ENCODE measurements at places on chromosomes 11 and 22.

GRCh38 chr11:66747480-66747879, 18.5 kb upstream of the SPTBN2 start:
- H3K27ac ChIP-seq, result no peak overlapping the region
- H3K36me3 ChIP-seq, result peaks cover 11% of the 10 kb centered on the region
- H3K27me3 ChIP-seq, result no peaks in the 10 kb centered on the region
- no peak for DNase-seq
- H3K4me1 ChIP-seq, result peaks cover 6% of the 10 kb centered on the region

- H3K4me1 ChIP-seq, result peaks cover 11% of the 10 kb centered on the region
- no peak overlapping the region for H3K4me3 ChIP-seq
- no peak overlapping the region for H3K27ac ChIP-seq
These were observed 10.8 kb downstream of the PRR5L start for GRCh38 chr11:36306888-36307287.

- H3K4me3 ChIP-seq, result peak overlapping the region; percentile 92
- DNase-seq, result no peak
- H3K4me1 ChIP-seq, result peaks cover 34% of the 10 kb centered on the region
- H3K27ac ChIP-seq, result peak overlapping the region; percentile 96
- peaks cover 25% of the 10 kb centered on the region for H3K36me3 ChIP-seq
These were observed 500 bp upstream of the ADSL start for GRCh38 chr22:40345815-40346184.

DNA sequence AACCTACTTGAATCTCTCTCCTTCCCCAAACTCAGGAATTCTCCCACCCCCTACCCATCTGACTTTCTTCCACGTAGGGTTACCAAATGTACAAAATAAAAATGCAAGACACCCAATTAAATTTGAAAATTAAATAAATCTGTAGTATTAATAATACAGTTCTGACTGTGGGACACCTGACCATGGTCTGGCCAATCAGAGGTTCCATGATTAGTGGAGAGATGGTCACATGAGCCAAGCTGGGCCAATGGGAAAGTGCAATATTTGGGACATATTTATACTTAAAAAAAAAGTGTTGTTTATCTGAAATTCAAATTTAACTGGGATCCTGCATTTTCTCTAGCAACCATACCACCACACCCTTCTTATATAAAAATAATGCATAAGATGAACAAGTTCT, 29.8 kb upstream of the ASPHD2 start:
- no peak for DNase-seq
- no peak overlapping the region for H3K27ac ChIP-seq
- H3K4me1 ChIP-seq, result no peaks in the 10 kb centered on the region

DNA sequence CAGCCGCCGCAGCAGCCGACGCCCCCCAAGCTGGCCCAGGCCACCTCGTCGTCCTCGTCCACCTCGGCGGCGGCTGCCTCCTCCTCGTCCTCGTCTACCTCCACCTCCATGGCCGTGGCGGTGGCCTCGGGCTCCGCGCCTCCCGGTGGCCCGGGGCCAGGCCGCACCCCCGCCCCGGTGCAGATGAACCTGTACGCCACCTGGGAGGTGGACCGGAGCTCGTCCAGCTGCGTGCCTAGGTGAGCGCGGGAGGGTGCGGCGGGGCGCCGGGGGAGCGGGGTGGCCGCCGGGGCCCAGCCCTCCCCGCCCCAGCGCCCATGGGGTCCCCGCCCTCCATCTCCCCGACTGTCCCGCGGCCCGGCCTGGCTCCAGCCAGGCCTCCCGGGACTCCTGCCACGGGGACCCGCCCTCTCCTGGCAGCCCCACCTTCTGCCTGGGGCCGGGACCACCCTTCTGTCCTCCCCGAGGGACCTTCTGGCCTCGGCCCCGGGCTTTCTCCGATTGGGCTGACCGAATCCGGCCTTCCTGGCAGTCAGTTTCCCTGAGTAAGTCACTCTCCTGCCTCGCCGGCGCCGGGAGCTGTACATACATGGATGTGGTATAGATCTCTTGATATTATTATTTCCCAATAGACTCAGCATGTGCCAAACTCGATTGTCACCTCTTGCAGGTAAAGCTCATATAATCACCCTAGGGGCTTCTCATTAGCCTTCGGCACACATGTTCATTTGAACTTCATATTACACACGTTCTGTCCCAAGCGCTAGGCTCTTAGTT, 720 bp downstream of the PACS1 start:
- peaks cover 54% of the 10 kb centered on the region for H3K36me3 ChIP-seq
- H3K27ac ChIP-seq, result peak overlapping the region; percentile 93
- peak overlapping the region; percentile 98 for H3K4me3 ChIP-seq
- no peak for DNase-seq
- H3K27me3 ChIP-seq, result no peaks in the 10 kb centered on the region

DNA sequence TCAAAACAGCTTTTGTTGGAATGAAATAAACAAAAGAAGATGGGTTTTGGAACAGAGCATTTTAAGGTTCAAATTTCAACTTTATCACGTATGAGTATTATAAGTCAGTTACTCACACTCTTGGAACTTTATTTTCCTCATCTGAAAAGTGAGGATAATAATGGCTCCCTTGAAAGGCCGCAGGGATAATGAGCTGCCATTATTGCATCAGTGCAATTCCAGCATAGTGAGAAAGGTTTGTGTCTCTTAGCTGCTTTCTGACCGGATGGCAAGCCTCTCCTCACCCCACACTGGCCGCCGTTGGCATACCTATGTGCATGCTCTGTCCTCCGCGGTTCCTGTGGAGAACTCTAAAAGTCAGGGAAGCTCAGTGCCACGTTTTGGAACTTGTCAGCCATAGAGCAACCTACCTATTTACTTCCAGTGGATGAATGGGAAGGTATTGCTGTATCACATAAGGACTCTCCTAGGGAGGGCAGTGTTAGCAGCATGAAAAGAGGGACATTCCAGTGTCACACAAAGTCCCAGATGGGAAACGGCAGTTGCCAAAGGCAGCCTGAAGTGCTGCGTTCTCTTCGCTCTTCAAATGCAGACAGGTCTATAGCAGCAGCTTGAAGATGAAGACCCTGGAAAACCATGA, 368.9 kb downstream of the NTM start:
- no peaks in the 10 kb centered on the region for H3K27me3 ChIP-seq
- DNase-seq, result no peak
- no peak overlapping the region for H3K27ac ChIP-seq
- no peaks in the 10 kb centered on the region for H3K4me1 ChIP-seq

GRCh38 chr22:35479985-35480550, 60.6 kb upstream of the RASD2 start:
- peaks cover 6% of the 10 kb centered on the region for H3K4me1 ChIP-seq
- H3K27ac ChIP-seq, result no peak overlapping the region
- no peak for DNase-seq
- peaks cover 88% of the 10 kb centered on the region for H3K27me3 ChIP-seq

DNA sequence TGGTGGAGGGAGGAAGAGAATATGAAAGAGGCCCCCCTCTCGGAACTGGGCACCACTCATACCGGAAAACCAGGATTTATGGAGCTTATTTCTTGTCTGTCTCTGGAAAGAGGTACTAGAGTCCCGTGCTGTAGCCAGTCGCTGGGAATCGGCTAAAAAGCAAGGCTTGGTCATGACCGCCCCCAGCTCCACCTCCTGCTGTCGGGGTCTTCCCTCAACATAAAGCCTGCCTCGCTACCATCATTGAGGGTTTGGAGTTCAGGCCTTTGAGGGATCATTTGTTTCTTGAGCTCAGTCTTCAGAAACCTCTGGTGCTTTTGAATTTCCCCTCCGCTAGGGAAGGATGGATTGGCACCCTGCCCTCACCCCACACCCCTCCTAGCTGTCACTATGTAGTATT, 97.1 kb downstream of the TSPAN18 start:
- H3K27me3 ChIP-seq, result no peaks in the 10 kb centered on the region
- H3K4me3 ChIP-seq, result no peak overlapping the region
- no peaks in the 10 kb centered on the region for H3K36me3 ChIP-seq
- no peaks in the 10 kb centered on the region for H3K4me1 ChIP-seq

- no peaks in the 10 kb centered on the region for H3K4me1 ChIP-seq
- H3K36me3 ChIP-seq, result peaks cover 17% of the 10 kb centered on the region
- no peak overlapping the region for H3K27ac ChIP-seq
- no peak for DNase-seq
These were observed 11.4 kb downstream of the SLC16A8 start for GRCh38 chr22:38072322-38073149.

DNA sequence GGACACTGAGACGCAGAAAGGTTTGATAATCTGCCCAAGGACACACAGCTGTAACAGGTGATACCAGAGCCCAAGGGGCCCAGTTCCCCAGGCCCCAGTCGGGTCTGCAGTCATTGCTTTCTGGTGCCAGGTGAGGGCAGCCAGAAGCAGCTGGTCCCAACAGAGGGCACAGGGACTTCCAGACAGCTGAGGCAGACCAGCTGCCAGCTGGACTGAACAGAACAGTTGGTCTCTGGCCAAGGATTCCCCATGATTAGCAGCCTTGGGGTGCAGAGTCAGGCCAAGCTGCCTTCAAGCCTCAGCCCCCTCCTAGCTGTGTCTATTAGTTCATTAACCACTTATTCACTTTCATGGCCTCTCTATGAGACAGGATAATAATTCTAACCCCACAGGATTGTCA, 105.6 kb downstream of the RRAS2 start:
- peaks cover 5% of the 10 kb centered on the region for H3K36me3 ChIP-seq
- H3K27ac ChIP-seq, result no peak overlapping the region
- H3K4me1 ChIP-seq, result peaks cover 10% of the 10 kb centered on the region
- no peak overlapping the region for H3K4me3 ChIP-seq

GRCh38 chr11:13258855-13259254, 18.7 kb upstream of the BMAL1 start:
- no peak for DNase-seq
- peaks cover 7% of the 10 kb centered on the region for H3K4me1 ChIP-seq
- H3K4me3 ChIP-seq, result no peak overlapping the region
- H3K27me3 ChIP-seq, result no peaks in the 10 kb centered on the region
- no peak overlapping the region for H3K27ac ChIP-seq

DNA sequence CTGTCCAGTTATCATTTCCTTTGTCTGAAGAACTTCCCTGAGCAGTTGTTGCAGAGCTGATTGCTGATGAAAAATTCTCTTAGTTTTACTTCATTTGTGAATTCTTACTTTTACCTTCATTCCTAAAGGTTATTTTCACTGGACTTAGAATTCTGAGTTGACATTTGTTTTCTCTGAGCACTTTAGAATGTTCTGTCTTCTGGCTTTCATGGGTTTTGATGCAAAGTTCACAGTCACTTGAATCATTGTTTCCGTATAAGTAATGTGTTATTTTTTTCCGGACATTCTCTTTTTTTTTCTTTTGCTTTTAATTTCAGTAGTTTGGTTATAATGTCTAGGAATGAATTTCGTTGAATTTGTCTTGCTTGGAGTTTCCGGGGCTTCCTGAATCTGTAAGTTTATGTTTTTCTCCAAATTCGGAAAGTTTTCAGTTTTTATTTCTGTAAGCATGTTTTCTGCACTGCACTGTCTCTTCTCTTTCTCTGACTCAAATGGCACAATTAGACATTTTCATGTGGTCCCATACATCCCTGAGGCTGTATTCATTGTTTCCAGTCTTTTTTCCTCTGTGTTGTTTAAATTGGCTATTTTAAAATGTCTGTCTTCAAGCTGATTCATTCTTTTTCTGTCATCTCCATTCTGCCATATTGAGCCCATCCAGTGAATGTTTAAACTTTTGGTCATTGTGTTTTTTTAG, 68.5 kb upstream of the NARS2 start:
- no peaks in the 10 kb centered on the region for H3K36me3 ChIP-seq
- H3K27me3 ChIP-seq, result peaks cover 13% of the 10 kb centered on the region
- DNase-seq, result no peak
- no peak overlapping the region for H3K4me3 ChIP-seq
- no peak overlapping the region for H3K27ac ChIP-seq
- H3K4me1 ChIP-seq, result peaks cover 9% of the 10 kb centered on the region

DNA sequence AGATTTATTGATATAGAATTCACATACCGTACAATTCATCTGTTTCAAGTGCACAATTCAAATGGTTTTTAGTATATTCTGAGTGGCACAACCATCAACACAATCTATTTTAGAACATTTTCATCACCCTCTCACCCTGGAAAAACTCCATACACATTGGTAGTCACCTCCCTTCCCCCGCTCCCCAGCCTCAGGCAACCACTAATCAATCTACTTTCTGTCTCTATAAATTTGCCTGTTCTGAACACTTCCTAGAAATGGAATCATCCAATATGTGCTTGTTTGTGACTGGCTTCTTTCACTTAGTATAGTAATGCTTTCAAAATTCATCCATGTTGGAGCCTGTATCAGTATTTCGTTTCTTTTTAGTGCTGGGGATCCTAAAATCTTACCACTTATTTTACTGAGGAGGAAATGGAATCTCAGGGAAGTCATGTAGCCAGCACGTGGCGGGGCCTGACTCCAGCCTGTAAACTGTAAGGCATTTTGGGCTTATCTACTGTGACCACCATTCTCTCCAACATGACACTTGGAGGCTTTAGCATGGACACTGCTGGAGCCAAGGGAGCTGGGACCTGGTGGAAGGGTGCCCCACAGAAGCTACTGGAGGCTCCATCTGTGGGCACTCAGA, 905 bp upstream of the UCP3 start:
- H3K36me3 ChIP-seq, result peaks cover 8% of the 10 kb centered on the region
- peak overlapping the region; percentile 96 for H3K27ac ChIP-seq
- peak overlapping the region; percentile 8 for H3K4me3 ChIP-seq

DNA sequence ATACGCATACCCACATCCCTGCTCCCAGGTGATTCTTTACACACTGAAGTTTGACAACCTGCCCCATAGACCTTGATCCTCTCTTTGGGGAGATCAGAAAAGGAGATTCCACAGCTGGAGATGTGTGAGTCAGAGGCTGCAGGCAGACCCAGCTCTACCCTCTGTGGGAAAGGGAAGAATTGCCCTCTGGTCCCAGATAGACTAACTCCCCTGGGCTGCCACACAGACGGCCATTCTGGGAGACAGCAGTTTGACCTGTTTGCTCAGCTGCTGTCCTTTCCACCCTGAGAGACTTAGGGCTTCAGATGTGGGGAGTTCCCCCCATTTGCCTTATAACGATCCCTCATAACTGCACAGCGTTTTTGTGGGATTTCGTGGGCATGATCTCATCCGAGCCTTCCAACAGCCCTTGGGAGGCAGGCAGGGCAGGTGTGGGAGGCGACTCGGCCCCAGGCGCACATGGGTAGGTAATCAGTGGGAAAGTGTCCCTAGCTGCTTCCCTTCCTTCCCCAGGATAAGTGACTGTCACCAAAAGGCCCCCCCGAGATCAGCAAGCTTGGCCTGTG, 14.1 kb downstream of the FAM83F start:
- H3K27ac ChIP-seq, result no peak overlapping the region
- H3K4me3 ChIP-seq, result no peak overlapping the region
- peaks cover 7% of the 10 kb centered on the region for H3K4me1 ChIP-seq
- H3K36me3 ChIP-seq, result peaks cover 2% of the 10 kb centered on the region
- no peak for DNase-seq

DNA sequence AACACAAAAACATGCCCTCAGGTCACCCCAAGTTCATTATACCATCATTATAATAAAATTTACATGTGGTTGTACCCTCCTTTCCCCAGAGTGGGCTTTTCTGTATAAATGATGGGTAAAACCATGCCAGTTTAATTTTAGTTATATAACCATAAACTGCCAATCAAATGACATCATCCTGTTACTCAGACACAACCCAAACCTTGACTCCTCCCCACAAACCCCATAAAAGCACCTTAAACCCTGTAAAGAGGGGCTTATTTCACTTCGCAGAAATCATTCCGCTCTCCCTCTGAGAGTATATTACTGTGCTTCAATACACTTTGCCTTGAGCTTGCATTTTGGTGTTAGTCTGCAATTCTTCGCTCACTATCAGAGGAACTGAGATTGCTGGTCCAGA, 5.5 kb upstream of the APOL3 start:
- H3K4me3 ChIP-seq, result peak overlapping the region; percentile 1
- H3K36me3 ChIP-seq, result peaks cover 16% of the 10 kb centered on the region
- DNase-seq, result no peak
- peak overlapping the region; percentile 45 for H3K27ac ChIP-seq
- H3K4me1 ChIP-seq, result peaks cover 56% of the 10 kb centered on the region
